ENCODE measurements at places on chromosomes 7 and 10.

GRCh38 chr10:78071857-78072179 lies 38.2 kb downstream of the RPS24 start:
- no peak for DNase-seq

GRCh38 chr10:77348751-77349150 lies 288.9 kb downstream of the KCNMA1 start:
- DNase-seq: no peak

- DNase-seq: no peak
These were observed 18.8 kb upstream of the MINDY3 start for GRCh38 chr10:15879058-15879457.

GRCh38 chr10:113412161-113412560 lies 140.7 kb upstream of the HABP2 start:
- DNase-seq: no peak

DNA sequence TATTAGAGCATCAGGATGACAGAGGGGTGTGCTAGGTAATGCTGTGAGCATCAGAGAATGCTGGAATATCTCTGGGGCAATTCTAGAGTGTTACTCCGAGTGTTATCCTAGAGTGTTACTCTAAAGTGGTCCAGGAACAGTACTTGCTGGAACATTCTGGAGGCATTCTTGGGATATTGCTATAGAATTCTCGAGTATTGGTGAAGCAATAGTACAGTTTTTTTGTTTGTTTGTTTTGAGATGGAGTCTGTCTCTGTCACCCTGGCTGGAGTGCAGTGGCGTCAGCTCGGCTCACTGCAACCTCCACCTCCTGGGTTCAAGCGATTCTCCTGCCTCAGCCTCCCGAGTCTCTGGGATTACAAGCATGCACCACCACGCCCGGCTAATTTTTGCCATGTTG lies 12.6 kb downstream of the SSC4D start:
- no peak for DNase-seq

- no peak for DNase-seq
These were observed 45.4 kb downstream of the GPR37 start for GRCh38 chr7:124720195-124720594.

- peak; percentile 38 for DNase-seq
These were observed 205.2 kb upstream of the PDE1C start for GRCh38 chr7:32275216-32276009.

- DNase-seq: no peak
These were observed 71.7 kb downstream of the PRKAG2 start for GRCh38 chr7:151805191-151805590.

DNA sequence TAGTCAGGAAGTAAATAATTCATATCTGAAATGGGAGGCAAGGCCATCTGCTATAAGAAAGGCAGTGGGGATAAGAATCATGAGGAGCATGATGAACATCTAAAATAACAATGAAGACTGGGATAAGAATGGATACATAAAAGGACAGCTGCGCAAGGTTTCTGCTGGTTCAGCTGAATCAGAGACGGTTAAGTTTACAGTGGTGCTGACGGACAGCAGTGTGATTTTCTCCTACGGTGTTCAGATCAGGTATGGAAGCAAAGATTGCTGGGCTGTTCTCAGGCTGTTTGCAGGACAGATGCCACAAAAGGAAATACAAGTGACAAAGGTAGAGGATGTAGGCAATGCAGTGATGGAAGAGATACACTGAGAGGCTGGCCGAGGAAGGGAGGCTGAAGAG lies 8.4 kb downstream of the CYCS start:
- no peak for DNase-seq

DNA sequence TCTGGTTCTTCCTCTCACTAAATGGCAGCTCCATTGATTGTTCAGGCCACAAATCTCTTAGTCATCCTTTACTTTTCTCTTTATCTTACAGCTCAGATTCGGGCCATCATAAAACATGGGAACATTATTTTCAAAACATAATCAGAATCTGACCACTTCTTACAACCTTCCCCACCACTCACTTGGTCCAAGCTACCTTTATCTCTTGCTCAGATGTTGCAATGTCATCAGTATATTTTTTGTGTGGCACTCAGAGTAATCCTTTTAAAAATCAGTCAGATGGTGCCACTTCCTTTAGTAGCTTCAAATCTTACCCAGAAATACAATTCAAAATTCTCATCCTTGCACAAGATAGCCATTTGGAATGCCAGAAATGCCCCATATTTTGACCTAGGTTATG lies 34.5 kb upstream of the FAM3C start:
- no peak for DNase-seq

DNA sequence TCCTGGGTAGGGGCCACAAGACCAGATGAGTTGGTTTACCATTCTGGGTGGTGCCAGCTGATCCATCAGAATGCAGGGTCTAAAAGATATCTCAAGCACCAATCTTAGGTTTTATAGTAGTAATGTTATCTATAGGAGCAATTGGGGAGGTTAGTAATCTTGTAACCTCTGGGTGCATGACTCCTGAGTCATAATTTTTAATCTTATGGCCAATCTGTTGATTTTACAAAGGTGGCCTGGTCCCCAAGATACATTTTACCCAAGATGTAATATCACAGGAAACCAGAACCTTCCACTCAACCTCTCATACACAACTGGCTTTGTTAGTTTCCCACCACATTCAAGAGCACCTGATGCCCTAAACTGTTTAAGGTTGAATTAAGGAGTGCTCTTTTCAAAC lies 79.5 kb downstream of the C1GALT1 start:
- DNase-seq: no peak

DNA sequence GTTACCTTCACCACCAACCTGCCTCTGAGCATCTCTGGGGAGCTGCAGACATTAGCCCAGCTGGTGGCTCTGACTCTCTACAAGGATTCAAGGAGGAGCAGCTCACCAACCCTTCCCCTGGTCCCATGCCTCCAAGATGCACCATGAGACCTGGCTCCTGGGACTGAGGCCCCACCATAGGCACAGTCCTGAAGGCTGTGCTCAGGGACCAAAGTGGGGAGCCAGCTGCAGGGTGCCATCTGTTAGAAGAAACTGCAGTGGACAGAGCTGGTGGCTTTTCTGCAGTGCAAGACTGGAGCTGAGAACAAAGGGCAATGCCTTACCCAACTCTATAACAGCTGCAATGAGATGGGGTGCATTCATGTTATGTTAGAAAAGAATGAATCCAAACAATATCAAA lies 581.6 kb downstream of the TCERG1L start:
- DNase-seq: no peak

- no peak for DNase-seq
These were observed 21.6 kb upstream of the FAM180A start for GRCh38 chr7:135770139-135770710.

DNA sequence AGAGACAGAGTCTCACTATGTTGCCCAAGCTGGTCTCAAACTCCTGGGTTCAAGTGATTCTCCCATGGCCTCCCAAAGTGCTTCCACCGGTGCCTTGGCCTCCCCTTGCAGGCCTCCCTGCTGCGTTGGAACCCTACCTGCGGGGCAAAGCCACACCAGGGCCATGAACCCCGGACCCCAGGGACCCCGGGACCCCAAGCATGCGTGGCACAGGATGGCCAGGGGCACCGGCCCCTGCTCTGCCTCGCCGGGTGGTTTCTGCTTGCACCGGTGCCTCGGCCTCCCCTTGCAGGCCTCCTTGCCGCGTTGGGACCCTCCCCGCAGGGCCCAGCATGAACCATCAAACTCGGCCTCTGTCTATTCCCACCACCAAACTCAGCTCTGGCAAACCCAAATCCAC lies 301.0 kb upstream of the NPVF start:
- DNase-seq: no peak
